ENCODE measurements at places on chromosomes 11 and 22.

DNA sequence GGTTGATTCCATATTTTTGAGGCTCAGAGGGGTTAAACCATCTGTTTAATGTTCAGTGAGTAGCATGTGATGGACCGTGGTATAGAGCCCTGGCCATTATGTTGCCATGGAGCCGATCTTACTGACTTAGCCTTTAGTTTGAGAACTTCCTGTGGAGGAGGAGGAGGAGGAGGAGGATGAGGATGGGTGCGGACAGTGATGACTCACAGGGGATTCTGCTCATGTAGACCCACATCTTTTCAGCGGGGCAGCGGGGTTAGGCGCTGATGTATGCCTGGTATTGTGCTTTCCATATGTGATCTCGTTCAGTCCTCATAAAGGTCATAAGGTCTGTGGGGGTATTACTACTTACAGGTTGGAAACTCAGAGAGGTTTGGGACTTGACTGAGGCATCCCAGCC, 13.9 kb downstream of the STX3 start:
- H3K27ac ChIP-seq: no peak overlapping the region
- no peaks in the 10 kb centered on the region for H3K27me3 ChIP-seq
- H3K4me3 ChIP-seq: no peak overlapping the region
- peak; percentile 32 for DNase-seq
- peaks cover 25% of the 10 kb centered on the region for H3K4me1 ChIP-seq
- H3K36me3 ChIP-seq: peaks cover 25% of the 10 kb centered on the region

- no peaks in the 10 kb centered on the region for H3K4me1 ChIP-seq
- no peaks in the 10 kb centered on the region for H3K36me3 ChIP-seq
- no peaks in the 10 kb centered on the region for H3K27me3 ChIP-seq
- DNase-seq: no peak
- H3K27ac ChIP-seq: no peak overlapping the region
Measured at GRCh38 chr11:133816146-133816870, 29.0 kb downstream of the SPATA19 start.

GRCh38 chr11:111788464-111788863, 22.3 kb upstream of the PPP2R1B start:
- no peak overlapping the region for H3K27ac ChIP-seq
- no peak for DNase-seq
- no peak overlapping the region for H3K4me3 ChIP-seq
- no peaks in the 10 kb centered on the region for H3K27me3 ChIP-seq
- no peaks in the 10 kb centered on the region for H3K4me1 ChIP-seq

DNA sequence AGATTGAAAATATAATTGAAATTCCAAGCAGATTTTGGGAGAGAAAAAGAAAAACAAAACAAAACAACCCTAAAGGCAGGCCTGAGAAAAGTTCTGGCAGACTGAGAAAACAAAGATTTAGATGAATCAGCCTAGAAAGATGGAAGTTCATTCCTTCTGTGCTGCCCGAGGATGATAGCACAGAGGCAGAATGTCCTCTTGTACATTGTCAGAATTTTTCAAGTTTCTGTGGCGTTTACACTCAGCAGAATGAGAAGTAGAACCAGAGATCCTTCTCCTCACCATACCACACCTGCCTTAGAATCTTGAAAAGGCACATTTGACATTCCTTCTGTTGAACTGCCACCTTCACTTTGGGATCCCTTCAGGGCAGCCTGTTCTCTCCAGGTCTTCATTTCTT, 62.5 kb upstream of the IZUMO1R start:
- peaks cover 11% of the 10 kb centered on the region for H3K27me3 ChIP-seq
- no peaks in the 10 kb centered on the region for H3K4me1 ChIP-seq
- no peaks in the 10 kb centered on the region for H3K36me3 ChIP-seq
- no peak overlapping the region for H3K27ac ChIP-seq
- no peak overlapping the region for H3K4me3 ChIP-seq
- DNase-seq: no peak

DNA sequence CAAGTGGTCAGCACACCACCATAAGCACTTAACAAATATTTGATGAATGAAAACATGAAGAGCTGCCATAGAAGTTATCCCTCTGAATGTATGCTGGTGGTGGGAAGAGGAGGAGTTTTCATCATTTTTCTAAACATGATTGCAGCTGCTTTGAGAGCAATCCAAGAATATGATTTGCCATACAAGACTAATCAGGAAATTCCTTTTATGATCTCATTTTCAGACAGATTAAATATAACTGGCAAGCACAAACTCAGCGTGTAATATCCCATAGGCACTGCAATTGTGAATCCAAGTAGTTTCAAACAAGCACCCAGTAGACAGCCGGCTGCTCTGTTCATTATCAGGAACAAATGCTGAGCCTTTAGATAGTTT, 505.7 kb upstream of the LUZP2 start:
- H3K27ac ChIP-seq: no peak overlapping the region
- H3K4me1 ChIP-seq: no peaks in the 10 kb centered on the region
- H3K27me3 ChIP-seq: no peaks in the 10 kb centered on the region
- H3K36me3 ChIP-seq: no peaks in the 10 kb centered on the region
- no peak for DNase-seq

- H3K4me3 ChIP-seq: no peak overlapping the region
- no peaks in the 10 kb centered on the region for H3K27me3 ChIP-seq
- DNase-seq: no peak
- peaks cover 7% of the 10 kb centered on the region for H3K4me1 ChIP-seq
- H3K36me3 ChIP-seq: no peaks in the 10 kb centered on the region
Measured at GRCh38 chr22:39439170-39439569, 17.6 kb upstream of the MGAT3 start.

DNA sequence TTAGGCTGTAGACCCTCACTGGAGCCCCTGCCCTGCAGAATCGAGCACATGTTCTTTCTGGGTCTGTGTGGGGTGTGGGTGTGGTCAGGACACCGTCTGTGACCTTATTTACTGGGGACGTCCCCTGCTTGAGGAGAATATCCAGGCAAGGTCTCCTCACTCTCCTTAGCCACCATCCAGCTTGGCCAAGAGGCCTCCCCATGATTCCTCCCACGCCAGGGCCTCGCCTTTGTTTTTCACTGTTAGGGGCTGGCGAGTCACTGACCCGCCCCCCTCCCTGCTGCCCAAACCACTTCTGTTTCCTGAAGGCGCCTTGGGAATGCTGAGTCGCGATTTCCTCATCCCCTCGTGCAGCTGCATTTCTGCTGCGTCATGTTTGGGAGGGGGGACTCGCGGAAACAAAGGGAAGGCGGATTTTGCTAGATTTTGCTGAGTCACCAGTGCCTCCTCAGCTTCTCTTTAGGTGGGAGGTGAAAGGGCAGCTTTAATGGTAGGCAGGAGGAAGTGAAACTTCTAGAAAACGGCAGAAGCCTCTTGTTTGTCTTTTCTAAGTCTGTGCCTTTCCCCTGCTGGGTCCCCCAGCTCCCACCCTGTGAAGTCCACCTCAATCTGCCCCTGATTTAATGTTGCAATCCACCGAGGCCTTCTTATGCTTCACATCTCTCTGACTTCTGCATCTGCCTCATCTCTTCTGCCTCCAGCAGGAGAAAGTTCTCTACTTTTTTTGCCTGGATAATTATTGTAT, 4.0 kb upstream of the HMOX1 start:
- peaks cover 32% of the 10 kb centered on the region for H3K4me1 ChIP-seq
- DNase-seq: peak; percentile 87
- H3K27ac ChIP-seq: peak overlapping the region; percentile 97
- H3K4me3 ChIP-seq: no peak overlapping the region

- peaks cover 15% of the 10 kb centered on the region for H3K27me3 ChIP-seq
- H3K4me3 ChIP-seq: no peak overlapping the region
- peak; percentile 26 for DNase-seq
- H3K4me1 ChIP-seq: no peaks in the 10 kb centered on the region
- no peak overlapping the region for H3K27ac ChIP-seq
Measured at GRCh38 chr11:8283465-8284230, 20.0 kb upstream of the LMO1 start.

DNA sequence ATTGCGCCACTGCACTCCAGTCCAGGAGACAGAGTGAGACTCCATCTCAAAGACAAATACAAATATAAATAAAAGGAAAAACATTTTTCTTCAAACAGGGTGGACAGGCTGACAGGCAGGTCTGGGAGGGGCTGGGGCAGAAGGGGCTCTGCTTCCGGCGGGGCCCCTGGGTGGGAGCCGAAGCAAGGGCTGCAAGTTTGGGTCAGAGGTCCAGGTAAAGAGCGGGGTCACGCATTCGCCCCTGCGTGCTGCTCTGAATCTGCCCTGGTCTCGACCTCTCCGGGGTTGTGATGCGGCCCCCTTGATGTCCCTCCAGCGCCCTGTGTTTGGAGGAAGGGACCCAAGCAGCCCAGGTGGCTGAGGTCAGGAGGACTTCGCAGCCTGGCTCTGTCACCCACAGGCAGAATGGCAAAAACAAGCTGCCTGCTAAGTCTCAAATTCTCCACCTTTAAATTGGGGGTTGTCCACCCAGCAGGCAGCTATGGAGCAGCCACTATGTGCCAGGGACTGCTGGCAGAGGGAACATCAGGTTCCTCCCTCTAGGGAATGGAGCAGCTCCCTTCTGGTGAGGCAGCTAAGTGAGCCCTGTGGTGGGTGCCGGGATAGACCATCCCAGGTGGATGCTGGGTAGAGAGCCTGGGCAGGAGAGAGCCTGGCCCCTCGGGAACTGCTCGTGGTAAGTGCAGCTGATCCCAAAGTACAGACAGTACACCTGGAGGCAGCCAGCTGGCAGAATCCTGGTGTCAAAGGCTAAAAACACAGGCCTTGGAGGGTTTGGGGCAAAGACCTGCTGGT, 10.3 kb upstream of the PHF21B start:
- no peak overlapping the region for H3K27ac ChIP-seq
- peaks cover 11% of the 10 kb centered on the region for H3K27me3 ChIP-seq
- no peaks in the 10 kb centered on the region for H3K36me3 ChIP-seq
- H3K4me3 ChIP-seq: no peak overlapping the region
- no peak for DNase-seq
- H3K4me1 ChIP-seq: no peaks in the 10 kb centered on the region

DNA sequence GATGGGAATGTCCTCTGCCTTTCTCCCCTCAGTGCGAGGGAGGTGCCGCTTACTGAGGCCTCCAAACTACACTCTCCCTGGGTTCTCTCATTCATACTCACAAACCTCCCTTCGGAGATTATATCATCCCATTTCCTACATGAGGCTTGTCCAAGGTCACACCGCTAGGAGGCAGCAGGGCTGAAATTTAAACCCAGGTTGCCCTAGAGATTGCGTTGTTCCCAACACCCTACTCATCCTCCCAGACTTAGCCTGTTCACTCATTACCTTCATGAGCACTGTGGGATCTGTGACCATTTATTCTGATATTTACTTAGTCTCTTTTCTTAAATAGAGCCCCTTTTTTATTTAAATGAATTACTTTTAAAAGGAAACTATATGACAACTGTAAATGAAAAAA, 31.1 kb downstream of the SDHAF2 start:
- no peaks in the 10 kb centered on the region for H3K27me3 ChIP-seq
- H3K27ac ChIP-seq: no peak overlapping the region
- no peak overlapping the region for H3K4me3 ChIP-seq
- H3K4me1 ChIP-seq: no peaks in the 10 kb centered on the region

- peaks cover 30% of the 10 kb centered on the region for H3K36me3 ChIP-seq
- peaks cover 79% of the 10 kb centered on the region for H3K4me1 ChIP-seq
- no peak overlapping the region for H3K4me3 ChIP-seq
- no peaks in the 10 kb centered on the region for H3K27me3 ChIP-seq
- no peak for DNase-seq
Measured at GRCh38 chr22:20130319-20130718, 1.3 kb upstream of the ZDHHC8 start.

- H3K4me1 ChIP-seq: no peaks in the 10 kb centered on the region
- no peaks in the 10 kb centered on the region for H3K36me3 ChIP-seq
- DNase-seq: no peak
- peaks cover 6% of the 10 kb centered on the region for H3K27me3 ChIP-seq
- no peak overlapping the region for H3K4me3 ChIP-seq
Measured at GRCh38 chr11:71238941-71239340, 13.4 kb downstream of the SHANK2 start.

GRCh38 chr11:87125257-87125656, 87.5 kb downstream of the TMEM135 start:
- H3K4me3 ChIP-seq: no peak overlapping the region
- H3K27ac ChIP-seq: no peak overlapping the region
- no peak for DNase-seq
- H3K36me3 ChIP-seq: no peaks in the 10 kb centered on the region

DNA sequence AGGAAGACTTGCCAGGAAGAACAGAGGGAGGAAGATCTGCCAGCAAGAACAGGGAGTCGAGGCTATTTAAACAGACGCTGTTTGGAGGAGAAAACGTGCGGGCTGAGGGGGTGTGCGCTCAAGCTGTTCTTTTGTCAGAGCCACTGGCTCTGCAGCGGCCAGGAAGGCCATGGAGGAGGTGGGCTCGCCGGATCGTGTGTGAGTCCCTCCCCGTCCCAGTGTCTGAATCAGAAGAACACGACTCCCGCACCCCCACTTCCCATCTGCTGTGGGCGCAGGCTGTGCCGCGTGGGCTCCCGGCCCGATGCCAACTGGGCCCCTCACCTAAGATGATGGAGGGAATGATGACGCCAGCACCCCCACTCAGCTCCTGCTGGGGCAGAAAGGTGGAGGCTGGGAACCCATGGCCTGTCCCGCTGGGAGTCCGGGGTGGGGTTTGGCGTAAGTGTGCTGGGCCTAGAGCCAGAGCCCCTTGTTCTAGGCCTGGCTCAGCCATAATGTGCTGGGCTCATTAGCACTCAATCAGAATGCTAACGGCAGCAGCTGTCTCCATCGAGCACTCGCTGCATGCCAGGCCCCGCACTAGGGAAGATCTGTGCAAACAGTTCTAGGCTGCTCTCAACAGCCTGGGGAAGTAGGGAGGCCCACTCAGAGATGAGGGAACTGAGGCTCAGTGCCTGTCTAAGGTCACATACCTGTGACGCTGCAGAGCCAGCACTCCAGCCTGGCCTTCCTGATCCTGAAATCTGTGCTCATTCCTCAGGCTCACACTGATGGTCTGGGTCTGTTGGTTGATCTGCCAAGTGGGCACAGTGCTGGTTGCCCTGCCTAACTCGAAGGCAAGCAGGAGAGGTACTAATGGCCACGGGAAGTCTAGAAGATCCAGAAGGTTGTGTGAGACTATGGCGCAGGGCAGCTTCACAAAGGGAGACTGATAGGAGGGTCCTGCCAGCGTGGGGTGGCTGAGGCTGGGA, 11.5 kb downstream of the NPTXR start:
- no peak for DNase-seq
- H3K27me3 ChIP-seq: no peaks in the 10 kb centered on the region
- 0 out of 3 replicates have a peak, but pooled peaks cover 2% of the 10 kb centered on the region for H3K4me1 ChIP-seq
- no peak overlapping the region for H3K4me3 ChIP-seq

GRCh38 chr11:10538924-10539323, 2.1 kb downstream of the RNF141 start:
- DNase-seq: no peak
- H3K27me3 ChIP-seq: no peaks in the 10 kb centered on the region
- H3K27ac ChIP-seq: no peak overlapping the region
- H3K4me3 ChIP-seq: no peak overlapping the region
- H3K4me1 ChIP-seq: peaks cover 11% of the 10 kb centered on the region

DNA sequence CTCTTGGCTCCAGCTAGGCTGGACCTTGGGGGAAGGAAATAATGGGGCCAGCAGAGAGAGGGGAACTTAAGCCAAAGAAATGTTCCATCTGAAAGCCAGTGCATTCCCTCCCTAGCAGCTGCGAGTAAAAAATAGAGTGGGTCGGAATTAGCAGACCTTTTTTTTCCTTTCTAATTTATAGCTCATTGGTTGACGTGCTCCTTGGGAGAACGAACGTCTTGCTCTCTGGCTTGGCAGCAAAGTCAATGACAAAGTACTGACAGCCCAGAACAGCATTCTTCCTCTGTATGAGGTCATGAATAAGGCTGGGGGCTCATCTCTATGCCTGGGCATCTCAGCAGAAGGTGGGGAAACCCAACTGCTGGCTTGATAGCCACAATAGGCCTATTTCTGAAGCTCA, 65.0 kb downstream of the SEZ6L start:
- H3K4me1 ChIP-seq: no peaks in the 10 kb centered on the region
- no peaks in the 10 kb centered on the region for H3K27me3 ChIP-seq
- no peaks in the 10 kb centered on the region for H3K36me3 ChIP-seq
- no peak overlapping the region for H3K4me3 ChIP-seq
- no peak overlapping the region for H3K27ac ChIP-seq
- no peak for DNase-seq

Data from K562 (cell line).